ENCODE measurements at places on chromosomes 7 and 10. TPM values are rescaled to one million over a fixed set of nuclear protein-coding genes. Genes with fewer than 3 reads are reported as not detected.
A peak's percentile ranks its signal among the peaks of the same experiment; 100 is the strongest.

The TMEM196 gene
- not detected for total RNA-seq

DNA sequence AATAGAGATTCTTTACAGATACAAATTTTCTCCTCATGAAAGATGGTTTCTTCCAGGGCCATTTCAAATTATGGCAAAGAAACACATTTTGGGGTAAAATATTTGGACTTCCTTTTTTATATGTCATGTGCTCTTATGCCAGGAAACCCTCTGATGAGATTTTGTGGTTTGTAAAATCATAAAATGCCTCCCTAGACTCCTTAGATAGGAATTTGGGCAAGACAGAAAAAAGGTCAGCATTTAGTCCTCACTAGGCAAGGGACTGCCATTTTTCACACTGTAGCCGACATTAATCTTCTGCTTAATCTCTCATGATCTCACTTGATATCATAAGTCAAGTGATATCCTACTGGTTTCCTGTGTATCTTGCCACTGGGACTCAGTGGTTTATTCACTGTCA, 286.4 kb downstream of the ARHGAP12 start:
- no peak for DNase-seq

GRCh38 chr10:13338390-13339110, 9.5 kb downstream of the SEPHS1 start:
- no peak for DNase-seq

The PROSER2 gene
- total RNA-seq, result 33.3 TPM

- DNase-seq, result no peak
These were observed at the start of gene TMEM178B for GRCh38 chr7:141073641-141074161. TSS of gene TMEM178B (plus strand) at chr7:141074064.

GRCh38 chr7:152103691-152104090, 78.2 kb downstream of the GALNT11 start:
- DNase-seq, result no peak

The CPXM2 gene
- 9.7 TPM for total RNA-seq

GRCh38 chr10:72490951-72491350, 134.9 kb downstream of the MICU1 start:
- DNase-seq, result no peak

GRCh38 chr7:732556-732955, 5.5 kb upstream of the PRKAR1B start:
- DNase-seq, result no peak

The TCERG1L gene
- total RNA-seq, result not detected

- peak; percentile 82 for DNase-seq
These were observed at the start of gene DNAH11 for GRCh38 chr7:21542891-21543527. TSS of gene DNAH11 (plus strand) at chr7:21543039. CDS start at chr7:21543246, 207 bp downstream.

The NPC1L1 gene
- 0.17 TPM for total RNA-seq

- no peak for DNase-seq
These were observed 35.3 kb downstream of the SMURF1 start for GRCh38 chr7:99108613-99109012.

DNA sequence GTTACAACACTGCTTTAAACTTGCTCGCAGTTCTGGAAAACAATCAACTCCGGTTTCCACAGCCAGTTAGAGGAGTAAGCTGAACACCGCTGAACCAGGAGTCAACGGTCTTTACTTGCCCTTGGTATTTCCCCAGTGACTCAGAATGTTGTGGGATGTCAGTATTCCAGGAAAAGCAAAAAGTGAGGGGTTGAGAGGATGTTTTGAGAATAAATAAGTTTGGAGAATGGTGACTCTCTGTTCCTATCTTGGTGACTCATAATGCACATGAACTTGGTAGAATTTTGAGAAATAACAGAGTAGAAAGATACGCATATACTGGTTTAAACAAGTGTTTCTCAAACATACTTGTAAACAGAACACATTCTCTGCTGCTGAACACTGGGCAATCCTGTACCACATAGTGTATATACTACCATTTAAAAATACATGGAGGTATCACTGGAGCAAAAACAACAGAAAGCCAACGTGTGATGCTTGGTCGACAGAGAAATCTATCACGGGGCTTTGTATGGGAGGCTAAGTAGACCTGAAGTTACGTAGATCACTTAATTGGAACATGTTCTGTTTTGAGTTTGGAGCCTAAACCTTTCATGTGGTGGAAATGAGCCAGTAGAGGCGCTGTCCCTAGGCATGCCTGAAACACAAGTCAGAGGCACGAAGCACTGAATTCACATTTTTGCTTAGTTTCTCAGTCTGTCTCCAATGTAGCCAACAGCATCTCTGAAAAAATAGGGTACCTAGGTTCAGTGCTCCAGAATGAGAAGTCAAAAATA, 534.3 kb downstream of the PARD3 start:
- DNase-seq, result no peak

The SUN3 gene
- total RNA-seq, result not detected

The C10orf53 gene
- total RNA-seq, result not detected

The CH25H gene
- total RNA-seq, result 7.8 TPM

DNA sequence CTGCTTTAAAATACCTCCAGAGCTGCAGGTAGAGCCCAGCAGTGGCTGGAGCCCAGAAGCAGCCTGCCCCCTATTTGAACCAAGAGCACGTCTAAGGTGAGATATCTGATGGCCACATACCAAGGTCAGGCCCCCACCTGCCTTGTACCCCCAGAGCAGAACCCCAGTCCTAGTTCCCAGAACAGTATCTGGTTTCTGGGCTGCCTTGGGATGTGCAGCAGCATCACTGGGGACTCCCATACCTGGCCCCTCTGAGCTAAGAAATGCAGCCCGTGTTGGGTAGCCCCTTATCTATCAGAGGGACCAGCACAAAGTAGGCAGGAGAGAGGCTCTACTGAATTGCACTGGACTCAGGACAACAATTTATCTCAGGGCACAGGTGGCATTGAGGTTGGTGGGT, 8.9 kb downstream of the SFTPD start:
- no peak for DNase-seq

DNA sequence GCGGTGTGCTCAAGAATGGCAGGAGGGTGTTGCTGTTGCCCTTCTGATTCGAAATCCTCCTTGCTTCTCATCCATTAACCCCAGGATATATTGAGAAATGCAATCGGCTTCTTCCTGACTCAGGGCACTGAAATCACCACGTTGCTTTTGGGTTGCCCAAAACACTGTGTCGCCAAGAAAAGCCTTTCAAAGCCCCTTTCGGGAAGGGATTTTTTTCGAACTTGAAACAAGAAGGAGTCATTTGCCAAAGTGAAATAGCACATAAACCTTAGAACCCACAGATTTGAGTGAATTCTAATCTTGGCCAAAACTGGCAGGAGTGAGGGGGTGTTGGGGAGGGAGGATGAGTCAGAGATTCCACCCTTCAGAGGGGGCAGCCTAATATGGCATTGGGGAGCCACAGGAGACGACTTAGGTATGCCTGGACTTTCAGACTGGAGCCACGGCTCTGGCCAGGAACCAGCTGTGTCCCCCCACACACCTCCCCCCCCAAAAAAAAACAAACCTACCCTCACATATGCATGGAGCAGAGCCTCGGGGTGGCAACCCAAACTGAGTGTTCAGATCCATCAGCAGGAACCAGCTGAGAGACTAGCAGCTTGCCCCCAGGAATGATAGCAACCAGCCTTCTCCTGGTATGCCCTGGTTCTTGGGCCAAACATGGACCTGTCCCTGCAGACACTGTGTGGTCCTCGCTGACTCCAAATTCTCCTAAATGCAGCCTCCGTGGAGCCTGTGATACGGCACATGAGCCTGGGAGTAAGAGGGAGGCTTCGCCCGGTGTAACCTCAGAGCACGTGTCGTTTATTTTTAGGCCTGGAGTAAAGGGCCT, 138.4 kb downstream of the FGFR2 start:
- no peak for DNase-seq

GRCh38 chr7:11060893-11061292, 87.2 kb downstream of the PHF14 start:
- DNase-seq, result no peak

The CELF2 gene
- total RNA-seq, result 110 TPM

GRCh38 chr7:110130669-110131068, 960.3 kb upstream of the LRRN3 start:
- DNase-seq, result no peak

- DNase-seq, result peak; percentile 83
These were observed 206.7 kb downstream of the KIAA1217 start for GRCh38 chr10:24415455-24416125.

DNA sequence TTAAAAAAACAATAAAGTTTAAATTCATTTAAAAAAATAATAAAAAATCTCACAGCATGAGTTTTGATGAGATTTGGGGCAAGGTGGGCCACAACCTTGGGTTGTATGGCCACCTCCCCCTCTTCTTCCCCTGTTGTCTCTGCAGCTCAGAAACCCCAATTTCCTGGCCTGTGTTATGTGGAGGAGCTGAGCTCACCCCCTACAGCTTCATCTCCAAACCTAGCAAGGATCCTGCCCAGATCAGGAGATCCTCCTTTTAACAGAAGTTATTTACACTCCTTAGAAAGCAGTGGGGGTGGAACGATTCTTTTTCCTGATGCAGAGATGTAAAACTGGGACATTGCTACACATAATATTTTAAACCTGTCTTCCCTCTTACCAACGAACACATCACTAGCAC, 6.9 kb upstream of the SH2D4B start:
- no peak for DNase-seq

The MYL7 gene
- 3.1 TPM for total RNA-seq

The SYT15 gene
- total RNA-seq, result 45.4 TPM

The RAMP3 gene
- 255 TPM for total RNA-seq

DNA sequence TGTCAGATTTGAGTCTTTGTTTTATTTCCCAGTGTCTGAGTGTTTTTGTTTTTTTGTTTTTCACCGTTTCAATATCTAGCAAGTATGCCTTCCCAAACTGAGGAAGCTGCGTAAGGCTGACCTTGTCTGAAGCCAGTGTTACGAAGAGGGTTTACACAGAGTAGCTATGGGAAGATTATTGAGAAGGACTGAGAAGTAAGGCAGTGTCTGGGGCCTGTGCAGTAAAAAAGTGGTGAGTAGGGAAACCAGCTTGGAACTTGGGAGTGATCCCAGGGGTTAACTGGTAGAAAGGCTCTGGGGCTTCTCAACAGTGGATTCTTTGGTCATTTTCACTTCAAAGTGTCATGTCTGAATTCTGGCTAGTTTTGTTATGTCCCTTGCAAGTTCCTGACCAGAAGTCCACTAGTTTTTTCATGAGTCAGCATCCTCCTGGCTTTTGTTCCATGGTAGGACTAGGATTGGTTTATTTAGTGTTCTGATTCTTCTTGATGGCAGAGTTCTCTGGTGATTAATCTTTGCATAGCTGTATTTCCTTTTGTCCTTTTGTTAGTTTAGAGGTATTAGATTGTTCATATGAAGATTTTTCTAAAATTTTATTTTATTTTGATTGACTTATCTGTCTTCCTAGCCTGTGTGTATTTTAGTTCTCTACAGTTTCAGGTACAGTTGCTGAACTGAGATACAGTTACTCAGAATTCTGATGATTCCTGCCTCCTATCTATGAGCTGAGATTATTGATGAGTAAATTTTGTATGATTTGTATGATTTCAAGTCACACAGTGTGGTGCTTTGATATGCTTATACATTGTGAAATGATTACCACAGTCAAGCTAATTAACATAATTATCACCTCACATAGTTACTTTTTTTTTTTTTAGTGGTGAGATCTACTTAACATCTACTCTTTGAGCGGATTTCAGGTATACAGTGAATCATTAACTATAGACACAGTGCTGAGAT, 19.0 kb downstream of the GARS1 start:
- DNase-seq, result no peak

DNA sequence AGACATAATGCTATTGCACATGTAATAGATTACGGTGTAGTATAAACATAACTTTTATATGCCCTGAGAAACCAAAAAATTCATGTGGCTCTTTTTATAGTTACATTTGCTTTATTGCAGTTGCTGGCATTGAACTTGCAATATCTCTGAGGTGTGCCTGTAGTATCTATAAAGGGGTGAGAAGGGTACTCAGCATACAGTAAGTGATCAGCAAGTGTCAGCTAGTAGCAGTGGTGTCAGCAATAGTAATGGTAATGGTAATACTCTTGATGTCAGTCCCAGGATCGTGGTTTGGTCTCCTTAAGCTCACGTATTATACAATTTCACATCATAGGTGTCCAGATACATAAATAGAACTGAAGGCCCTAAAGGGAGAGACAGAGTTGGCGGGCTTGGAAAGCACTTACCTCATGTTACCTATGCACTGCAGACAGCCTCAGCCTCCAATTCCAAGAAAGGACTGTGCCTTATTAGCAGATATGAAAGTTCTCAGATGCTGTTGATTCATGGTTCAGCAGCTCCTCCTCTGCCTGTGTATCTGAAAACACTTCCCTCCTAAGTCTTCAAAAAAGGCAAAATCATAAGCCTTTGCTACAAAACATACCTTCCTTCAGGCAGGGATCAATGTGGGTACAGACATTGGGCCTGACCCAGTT, 6.6 kb upstream of the GIMAP7 start:
- DNase-seq, result no peak

DNA sequence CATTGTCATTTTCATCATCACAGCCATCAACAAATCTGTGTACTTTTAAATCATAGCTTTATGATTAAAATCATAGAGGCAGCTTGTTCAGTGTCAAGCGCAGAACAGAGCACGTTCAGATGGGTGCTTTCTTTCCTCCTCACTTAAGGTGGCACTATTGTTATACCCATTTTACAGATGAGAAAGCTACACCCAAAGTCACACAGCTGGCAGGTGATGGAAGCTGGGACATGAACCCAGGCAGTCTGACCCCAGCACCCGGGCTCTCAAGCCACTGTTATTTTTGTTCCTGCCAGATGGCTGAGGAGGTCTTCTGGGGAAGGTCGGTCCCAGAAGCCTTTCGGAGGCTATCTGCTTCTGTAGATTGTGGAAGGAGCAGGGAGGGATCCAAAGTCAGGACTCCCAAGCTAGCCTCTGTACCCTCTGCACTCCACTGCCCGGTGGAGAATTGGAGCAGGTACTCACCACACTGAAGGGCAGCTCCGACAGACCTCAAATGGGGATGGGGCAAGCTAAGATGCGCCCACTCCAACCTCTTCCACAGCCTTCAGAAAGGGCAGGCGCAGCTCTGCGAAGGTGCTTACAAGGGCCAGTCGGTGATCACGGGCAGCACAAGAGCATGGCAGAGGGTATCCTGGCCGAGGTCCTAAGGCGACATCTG, 610 bp downstream of the AVPI1 start:
- DNase-seq, result no peak

- no peak for DNase-seq
These were observed 19.4 kb upstream of the EZH2 start for GRCh38 chr7:148903504-148903903.

The TMEM213 gene
- 9.6 TPM for total RNA-seq

Measured in upper lobe of right lung (tissue), 1 donor.